NCI-H748 treated with DMSO at 0.1 percent for 48 hours (cell line): ENCODE measurements at places on chromosomes 7 and 10.

- DNase-seq = no peak
Observed at GRCh38 chr7:135719688-135720087, 8.3 kb downstream of the SLC13A4 start.

DNA sequence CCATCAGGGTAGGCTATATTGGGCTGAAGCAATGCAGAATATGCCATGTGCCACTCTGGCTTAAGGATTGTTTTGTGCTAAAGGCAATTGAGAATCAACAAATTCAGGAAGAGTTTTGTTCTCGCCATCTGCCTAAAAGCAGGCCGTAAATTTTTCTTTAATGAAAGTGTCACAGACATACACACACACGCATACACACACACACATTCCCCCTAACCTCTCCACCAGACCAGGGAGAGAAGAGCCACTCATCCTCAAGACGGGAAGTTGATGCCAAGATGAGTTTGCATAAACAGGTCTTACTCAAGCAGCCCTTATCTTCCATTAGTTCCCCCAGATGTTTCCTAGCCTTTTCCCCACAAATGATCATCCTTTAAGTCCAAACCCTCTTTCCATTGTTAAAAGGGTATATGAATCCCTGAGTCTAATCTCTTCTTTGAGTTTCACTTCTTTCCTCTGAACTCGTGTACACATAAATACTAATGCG, 59.6 kb upstream of the TRIM24 start:
- DNase-seq = no peak

GRCh38 chr7:66430164-66430545, 198.5 kb upstream of the KCTD7 start:
- no peak for DNase-seq

DNA sequence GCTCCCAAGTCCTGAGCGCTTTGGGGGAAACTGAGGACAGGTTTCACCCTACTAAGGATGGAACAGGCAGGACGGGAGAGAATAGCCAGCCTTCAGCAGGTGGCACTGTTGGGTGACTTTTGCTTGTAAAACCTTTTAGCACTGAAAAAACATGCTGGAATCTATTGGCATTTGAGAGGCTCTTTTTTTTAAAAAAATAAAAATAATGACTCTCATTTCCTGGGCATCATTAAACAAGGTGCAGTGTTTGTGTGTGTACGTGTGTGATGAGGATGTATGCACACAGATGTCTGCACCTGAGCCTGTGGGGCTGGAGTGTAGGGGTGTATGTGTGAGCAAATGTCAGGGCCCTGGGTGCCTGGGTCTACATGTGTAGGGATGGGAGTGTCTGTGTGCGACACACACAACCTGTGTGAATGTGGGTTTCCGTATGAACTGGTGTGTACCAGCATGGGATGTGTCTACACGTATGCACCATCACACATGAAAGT, 177.9 kb downstream of the RPS24 start:
- DNase-seq = peak; percentile 4

GRCh38 chr10:79994556-79994955, 45.7 kb upstream of the SFTPD start:
- DNase-seq = no peak

DNA sequence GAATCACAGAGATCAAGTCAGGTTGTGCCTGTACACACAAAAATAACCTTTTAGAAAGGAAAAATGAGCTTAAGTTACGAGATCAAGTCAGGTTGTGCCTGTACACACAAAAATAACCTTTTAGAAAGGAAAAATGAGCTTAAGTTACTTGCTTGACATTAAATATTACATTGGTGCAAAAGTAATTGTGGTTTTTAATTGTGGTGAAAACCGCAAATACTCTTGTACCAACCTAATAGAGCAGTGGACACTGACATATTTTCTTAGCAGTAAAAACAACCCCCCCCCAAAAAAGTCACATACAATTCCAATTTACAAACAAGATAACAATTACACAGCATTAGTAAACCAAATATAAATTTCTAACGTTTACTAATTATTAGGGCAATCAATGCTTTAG, 595.6 kb downstream of the GRM8 start:
- no peak for DNase-seq

DNA sequence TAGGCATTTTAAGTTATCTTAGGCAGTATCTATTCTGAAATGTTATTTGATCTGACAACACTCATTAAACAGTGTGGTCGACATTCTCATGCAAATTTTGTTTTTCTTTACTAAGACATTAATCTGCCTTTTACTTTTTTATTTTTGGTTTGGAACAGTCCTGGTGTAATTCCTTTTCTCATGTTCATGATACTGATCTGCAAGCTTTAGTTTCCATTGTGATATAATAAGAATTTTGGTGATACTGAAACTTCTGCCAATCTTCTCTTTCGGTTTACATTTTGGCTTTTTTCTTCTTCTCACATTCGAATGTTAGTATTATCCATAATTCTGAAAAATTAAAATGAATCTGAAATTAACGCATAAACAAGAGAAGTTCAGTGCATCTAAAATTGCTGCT, 281.9 kb upstream of the MTPN start:
- no peak for DNase-seq

- no peak for DNase-seq
Observed at GRCh38 chr7:47743965-47744591, 162.2 kb upstream of the TNS3 start.

GRCh38 chr7:45001138-45001694, 1.2 kb downstream of the CCM2 start:
- peak; percentile 5 for DNase-seq

DNA sequence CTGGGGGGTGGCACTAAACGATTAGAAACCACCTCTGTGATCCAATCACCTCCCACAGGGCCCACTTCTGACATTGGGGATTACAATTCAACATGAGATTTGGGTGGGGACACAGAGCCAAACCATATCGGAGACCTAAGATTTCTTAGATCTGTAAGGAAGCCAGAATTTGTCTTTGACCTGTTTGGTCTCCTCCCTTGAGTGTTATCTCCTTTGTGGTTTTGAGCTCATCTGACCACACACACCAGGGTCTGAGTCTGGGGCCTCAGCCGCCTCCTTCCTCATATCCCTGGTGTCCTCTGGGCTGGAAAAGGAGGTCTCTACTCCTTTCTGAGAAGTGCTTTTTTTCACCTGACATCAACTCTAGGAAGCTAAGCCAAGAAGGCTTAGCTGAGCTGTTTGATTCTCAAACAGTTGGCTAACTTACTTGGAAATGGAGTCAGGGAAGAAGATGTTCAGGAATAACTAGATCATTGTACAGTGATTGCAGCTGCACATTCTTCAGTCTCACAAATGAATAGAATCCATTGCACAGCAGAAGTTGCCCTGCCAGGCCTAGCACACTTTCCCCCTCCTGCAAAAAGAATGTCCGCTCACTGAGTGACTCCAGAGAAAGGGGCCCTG, 167.4 kb downstream of the ARHGAP21 start:
- DNase-seq = no peak

DNA sequence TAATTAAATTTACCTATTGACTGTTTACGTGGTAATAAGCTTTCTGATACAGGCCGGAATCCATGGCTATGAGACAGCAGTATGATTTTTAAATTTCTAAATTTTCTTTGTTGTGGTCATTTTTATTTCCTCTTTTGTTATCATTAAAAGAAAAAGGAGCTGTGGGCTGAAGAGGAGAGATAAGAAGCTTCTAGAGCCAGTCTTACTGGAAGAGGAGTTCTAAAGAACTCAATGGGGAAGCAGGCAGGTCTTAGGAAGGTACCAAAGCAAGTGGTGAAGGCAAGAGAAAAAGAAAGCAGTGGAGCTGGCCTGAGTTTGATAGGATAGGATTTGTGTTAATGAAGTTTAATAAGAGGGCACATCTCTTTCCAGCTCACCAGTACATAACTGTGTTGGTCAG, 1187.8 kb downstream of the CNTNAP2 start:
- no peak for DNase-seq

DNA sequence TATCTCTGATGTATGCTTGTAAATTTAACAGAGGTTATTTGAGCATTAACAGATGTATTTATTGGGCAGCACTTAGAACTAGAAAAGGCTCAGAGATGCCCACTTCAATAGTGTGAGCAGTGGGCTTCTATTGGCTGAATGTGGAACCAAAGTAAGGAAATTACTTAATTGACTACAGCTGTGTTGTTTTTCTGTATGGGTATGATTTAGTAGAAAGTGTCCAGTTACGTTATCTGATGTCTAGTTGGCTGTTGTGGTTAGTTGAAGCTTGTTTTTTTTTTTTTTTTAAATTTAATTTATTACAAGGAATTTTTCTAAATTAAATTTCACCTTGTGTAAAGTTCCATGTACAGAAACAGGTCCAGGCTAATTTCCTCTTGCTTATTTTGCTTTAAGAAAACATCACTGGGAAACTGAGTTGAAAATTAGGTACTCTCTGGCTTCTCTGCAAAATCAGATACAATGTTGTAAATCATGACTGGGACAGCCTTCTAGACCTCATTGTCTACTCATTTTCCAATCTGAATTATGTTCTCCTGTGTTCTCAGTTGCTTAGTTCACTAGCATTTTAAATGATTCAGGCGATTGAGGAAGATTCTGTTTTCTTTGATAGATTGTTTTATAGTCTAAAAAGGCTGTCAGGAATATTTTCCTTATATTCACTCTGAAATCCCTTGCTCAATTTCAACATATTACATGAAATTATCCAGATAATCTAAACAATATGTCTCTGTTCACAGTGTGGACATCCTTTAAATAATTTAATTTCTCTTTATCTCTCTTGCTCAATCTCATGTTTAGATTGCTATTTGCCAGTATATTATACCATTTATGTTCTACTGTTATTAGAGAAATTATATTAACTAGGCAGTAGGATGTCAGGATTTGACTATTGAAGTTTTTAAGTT, 53.0 kb downstream of the PHF14 start:
- no peak for DNase-seq

- no peak for DNase-seq
Observed at GRCh38 chr7:102934701-102935100, 21.9 kb downstream of the LRRC17 start.

GRCh38 chr10:124419635-124420034, 912 bp upstream of the OAT start:
- no peak for DNase-seq

GRCh38 chr7:134514663-134515062, 12.7 kb upstream of the AKR1B10 start:
- DNase-seq = peak; percentile 34

- no peak for DNase-seq
Observed at GRCh38 chr7:67452516-67453026, 455.9 kb downstream of the TYW1 start.

DNA sequence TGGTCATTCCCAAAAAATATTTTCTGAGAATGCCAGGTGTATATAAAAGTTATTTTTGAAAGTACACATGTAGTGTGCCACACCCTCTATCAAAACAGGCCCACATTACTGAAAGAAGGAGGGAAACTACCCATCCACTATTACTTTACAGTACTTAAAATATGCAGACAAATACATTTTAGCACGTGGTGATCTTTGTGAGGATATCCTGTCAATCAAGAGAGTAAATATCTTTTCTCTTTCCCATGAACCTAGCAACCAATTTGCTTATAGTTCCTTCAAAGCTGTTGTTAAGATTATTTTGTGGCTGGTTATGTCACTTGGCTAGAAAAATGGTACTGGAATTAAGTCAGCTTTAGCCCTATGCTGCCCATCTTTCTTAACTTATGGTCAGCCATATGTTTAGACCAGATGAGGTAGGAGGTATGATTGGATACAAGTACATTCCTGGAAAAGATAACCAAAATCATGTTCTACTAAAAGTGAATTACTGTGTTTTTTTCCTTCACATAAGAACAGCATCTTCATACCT, 70.1 kb downstream of the AUTS2 start:
- DNase-seq = peak; percentile 23

DNA sequence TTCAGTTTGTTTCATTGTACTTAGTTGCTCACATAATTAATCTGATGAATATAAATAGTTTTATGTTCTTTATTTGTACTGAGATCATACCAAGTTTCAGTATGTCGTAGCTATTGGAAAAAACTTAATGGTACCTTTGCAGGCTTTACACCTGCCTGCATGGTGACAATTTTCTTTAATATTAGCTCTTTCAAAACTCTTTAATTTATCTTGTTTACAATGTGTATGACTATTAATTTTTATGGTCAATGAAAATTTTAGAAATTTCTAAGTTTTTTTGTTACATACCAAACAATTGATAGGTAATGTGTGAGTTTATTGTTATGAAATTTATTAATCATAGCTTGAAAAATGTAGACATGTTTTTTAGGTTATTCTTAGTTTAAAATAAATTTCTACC, 4.0 kb downstream of the DYNC2I1 start:
- no peak for DNase-seq

- DNase-seq = no peak
Observed at GRCh38 chr7:151806204-151806603, 70.7 kb downstream of the PRKAG2 start.

GRCh38 chr10:29957236-29957635, 102.2 kb downstream of the JCAD start:
- no peak for DNase-seq

- no peak for DNase-seq
Observed at GRCh38 chr7:112646783-112647182, 143.4 kb downstream of the TMEM168 start.

- DNase-seq = no peak
Observed at GRCh38 chr10:33321516-33321915, 13.0 kb downstream of the NRP1 start.

DNA sequence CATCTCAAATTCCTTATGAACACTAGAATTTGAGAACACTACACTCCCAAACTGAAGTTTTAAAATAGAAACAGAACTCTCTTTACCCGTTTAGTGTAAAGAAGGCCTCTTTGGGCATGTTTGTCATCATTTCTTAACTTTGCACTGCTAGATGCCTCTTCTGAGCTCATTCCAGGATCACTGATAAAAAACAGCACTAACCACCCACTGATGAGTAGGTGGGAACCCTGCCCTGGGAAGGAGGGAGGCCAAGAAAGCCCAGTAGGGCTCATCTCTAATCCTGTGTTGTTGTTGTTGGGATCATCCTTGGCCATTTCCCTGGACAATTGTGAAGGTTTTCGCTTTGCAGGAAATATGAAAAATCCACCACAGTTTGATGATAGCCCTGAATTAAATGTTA, 68.2 kb downstream of the CUBN start:
- DNase-seq = no peak

DNA sequence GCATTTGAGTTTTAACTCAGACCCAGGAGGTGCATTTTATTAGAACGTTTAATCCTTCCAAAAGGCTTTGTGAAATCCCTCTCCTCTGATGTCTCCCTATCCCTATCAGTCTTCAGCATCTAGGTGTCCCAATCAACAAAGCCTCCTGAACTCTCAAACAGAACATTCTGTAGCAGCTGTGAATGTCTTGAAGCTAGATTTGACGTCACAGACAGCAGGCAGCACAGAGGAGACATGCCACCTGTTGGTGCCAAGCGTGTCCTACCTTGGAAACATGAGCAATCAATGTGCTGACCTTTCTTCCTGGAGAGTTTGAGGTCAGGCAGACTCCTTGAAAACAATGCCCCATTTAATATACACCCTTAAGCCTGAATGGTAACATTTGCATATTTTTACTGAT, 125.5 kb downstream of the RNLS start:
- no peak for DNase-seq

DNA sequence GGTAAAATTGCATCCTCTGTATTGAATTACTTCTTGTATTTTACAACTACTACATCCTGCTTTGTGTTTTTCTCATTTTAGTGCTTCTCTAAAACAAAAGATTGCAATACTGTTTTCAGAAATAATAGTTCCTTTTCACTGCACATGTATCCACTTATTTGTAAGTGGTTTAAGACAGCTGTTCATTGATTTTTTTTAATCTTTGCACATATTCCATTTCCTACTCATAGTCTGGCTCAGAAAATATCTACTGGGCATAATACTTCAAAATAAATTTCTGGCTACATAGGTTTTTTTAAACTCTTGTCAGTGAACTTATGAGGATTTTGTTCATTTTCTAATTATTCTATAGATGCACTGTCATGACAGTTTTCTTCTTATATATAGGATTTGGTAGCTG, 54.8 kb downstream of the SND1 start:
- no peak for DNase-seq

- DNase-seq = no peak
Observed at GRCh38 chr7:134856691-134857090, 77.3 kb downstream of the CALD1 start.
